ENCODE measurements at places on chromosomes 5 and 9.

DNA sequence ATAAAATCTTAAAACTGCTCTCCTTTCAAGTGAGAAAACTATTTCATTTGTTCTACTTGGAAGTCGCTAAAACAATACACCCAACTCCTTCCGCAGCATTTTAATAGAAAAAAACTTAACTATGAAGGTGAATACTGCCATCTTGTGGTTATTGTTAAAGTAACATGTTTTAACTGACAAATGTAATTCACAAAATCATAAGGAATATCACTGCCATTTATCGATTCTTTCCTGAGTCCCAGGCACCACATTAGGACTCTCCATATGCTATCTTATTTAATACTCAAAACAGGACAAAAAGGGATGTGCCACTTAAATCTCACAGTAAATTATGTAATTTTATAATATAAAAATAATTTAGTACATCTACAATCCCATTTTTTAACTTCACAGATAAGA, 130.5 kb upstream of the ITGA1 start:
- no peak for DNase-seq

DNA sequence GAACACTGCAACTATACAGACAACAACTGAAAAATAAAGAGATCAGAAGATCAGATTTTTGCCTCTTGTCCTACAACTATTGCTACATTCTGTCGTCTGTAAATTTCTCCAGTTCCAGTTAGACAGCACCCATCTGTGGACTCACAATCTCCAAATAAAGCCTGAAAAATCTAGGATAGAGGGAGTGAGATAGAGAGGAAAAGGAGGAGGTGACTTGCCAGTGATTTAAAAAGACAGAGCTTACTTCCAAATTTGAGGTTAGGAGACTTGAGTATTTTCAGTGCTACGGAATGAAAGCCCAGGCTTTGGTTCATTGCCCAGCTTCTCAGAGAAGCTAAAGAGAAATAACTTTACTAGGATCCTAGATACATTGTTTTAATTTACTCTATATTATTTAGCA, 63.6 kb downstream of the PTCD2 start:
- DNase-seq, result no peak

- DNase-seq, result no peak
These were observed 401.4 kb downstream of the PSAT1 start for GRCh38 chr9:78698371-78698770.

DNA sequence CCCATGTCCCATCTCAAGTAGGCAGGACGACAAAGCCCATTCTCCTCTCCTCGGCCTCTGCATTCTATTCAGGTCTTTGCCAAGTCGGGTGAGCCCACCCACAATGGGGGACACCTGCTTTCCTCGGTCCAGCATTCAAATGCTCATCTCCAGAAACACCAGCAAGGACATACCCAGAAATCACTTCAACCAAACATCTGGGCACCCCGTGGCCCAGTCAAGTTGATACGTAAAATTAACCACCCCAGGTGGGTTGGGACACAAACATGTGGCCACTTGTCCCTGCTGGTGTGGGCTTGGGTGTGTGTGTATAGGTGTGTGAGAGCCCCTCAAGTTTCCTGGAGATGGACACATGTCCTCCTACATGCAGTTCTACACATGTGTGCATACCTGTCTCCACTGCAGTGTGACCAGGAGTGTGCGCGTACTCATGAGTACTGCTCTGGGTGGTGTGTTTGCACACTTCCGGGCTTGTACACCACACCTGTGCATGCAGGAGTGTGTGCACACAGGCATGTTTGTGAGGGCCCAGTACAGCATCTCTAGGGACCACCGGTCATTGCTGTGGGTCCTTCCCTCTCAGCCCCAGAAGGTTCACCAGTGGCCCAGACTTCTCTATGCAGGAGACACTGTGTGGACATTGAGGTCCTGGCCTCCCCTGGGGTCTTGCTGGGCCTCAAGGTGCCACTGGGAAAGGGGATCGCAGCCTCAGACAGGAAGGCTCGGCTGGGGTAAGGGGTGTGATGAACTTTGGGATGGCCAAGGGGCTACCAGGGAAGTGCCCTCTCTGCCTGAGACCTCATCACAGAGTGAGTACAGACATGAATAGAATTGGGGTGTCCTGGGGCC, 35.4 kb upstream of the RXRA start:
- no peak for DNase-seq

DNA sequence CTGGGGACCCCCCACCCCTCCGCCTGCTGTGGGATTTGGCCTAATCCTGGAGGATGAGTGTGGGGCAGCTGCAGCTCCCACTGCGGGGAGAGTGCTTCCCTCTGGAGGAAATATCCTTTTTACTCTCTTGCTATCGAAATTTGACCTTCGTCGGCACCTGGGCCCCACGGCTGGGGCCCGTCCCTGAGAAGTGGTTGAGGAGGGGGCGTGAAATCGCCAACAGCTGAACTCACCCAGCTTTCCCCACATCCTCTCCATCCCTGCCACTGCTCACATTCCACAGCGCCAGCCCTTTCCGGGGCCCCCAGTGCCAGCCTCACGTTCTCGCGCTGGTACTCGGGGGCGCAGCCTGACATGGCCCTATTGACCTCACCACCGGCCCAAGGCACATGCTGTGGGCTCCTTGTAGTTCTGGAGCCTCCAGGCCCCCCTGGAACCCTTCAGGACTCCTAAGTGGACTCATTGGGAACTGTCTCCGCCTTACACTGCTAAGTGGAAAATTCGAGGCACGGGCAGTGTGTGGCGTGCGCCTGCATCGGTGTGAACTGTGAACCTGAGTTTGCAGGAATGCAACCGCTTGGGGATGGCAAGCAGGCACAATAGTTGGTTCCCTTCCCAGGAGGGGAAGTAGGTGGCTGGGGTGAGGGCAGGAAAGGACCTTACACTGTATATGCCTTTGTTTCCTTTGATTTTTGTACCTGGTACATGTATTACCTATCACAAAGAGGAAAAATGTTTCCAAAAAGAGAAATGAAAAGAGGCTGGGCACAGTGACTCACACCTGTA, 19.2 kb downstream of the FGFR4 start:
- DNase-seq, result peak; percentile 67

- peak; percentile 67 for DNase-seq
These were observed 5.3 kb upstream of the LCP2 start for GRCh38 chr5:170302653-170303501.

GRCh38 chr5:14855366-14855765, 16.2 kb downstream of the ANKH start:
- DNase-seq, result no peak

DNA sequence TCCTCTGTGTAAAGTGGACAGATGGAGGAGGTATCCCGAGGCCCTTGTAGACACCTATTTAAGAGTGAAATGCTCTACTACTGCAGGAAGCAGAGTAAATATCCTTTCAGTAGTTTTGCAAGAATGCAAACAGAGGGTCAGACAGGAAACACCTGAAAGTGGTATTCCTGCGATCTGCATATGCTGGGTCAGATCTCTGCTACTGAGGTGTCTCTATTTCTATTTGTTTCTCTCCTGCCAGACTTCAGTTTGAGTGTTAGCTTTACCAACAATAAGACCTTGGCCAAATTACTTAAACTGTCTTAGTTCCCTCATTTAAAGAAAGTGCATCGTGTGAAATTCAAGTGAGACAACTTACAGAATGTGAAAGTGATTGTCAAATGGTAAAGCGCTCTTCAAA, 47.6 kb downstream of the JAKMIP2 start:
- no peak for DNase-seq

DNA sequence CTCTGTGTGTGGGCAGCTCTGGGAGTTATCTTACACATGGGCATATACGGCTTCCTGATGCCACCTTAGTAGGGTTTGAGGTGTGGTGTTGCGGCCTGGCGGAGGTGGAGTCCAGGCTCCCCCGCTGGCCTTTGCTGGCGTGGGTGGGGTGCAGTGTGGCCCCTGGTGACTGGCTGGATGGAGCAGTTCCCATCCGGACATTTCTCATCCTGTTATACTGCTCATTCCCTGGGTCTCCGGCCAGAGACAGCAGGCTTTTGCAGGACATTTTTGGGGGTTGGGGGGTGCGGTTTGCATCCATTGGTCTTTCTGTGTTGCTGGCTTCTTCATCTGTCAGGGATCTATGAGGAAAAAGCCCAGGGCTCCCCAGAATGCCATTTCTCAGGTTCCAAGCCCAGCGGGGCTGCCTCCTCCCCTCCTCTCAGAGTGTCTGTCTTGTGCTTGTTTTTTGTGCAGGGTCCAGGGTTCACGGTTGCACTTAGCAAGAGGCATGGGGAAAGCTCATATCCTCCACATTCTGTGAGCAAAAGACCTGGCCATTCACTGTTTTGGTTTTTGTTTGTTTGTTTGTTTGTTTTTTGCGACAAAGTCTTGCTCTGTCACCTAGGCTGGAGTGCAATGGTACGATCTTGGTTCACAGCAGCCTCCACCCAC, 22.3 kb downstream of the NDUFS6 start:
- no peak for DNase-seq

DNA sequence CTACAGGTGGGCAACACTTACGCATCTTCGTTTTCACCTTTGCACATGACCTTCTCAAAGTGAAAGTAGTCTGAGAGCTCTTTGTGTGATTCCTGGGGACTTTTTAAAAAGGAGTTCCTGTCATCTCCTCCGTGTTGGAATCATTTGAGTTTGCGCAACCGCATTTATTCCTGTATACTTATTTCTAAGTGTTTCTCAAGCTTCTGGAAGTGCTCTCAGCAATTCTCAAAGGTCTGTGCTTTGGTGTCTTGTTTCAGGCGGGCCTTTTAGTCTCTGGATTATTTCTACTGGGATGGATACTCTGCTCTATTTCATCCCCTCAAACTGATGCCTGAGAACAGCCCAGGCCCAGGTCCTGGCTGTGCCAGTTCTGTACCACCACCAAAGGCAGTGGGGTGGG, 226.5 kb upstream of the TUT7 start:
- DNase-seq, result no peak

Measured in left hindlimb (tissue), 1 donor.